Stimulated activated CD4-positive, alpha-beta T cell treated with anti-CD3 and anti-CD28 coated beads, Interleukin-1b, Interleukin-23, amount 100 ng/mL, for 24 hours (primary cell): ENCODE measurements at places on chromosomes 1 and 21.

DNA sequence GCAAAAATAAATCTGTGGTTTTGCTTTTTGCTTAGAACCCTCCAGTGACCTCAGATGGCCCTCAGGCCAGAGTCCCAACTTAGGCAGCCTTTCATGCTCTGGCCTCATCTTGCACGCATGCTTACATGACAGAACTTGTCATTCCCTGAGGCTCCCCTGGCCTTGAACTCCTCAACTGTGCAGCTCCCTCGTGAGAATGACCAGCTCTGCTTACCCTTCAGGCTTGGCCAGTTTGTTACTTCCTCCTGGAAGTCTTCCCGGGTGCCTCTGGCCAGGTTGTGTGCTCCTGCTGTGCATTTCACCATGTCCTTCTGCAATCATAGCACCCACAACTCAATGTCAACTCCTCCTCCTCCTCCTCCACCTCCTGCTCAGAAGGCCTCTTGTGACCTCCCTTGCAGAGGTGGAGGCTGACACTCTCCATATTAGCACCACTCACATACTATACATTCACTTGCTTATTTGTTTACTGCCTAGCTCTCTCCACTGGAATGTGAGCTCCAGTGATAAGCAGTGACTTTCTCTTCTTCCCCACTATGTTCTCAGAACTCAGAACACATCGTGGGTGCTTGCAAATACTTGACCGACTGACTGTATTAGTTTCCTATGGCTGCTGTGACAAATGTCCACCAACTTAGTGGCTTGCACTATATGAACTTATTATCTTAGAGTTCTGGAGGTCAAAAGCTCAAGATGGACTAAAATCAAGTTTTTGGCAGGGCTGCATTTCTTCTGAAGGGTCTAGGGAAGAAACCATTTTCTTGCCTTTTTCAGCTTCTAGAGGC lies 41.9 kb downstream of the RCSD1 start:
- DNase-seq: no peak

DNA sequence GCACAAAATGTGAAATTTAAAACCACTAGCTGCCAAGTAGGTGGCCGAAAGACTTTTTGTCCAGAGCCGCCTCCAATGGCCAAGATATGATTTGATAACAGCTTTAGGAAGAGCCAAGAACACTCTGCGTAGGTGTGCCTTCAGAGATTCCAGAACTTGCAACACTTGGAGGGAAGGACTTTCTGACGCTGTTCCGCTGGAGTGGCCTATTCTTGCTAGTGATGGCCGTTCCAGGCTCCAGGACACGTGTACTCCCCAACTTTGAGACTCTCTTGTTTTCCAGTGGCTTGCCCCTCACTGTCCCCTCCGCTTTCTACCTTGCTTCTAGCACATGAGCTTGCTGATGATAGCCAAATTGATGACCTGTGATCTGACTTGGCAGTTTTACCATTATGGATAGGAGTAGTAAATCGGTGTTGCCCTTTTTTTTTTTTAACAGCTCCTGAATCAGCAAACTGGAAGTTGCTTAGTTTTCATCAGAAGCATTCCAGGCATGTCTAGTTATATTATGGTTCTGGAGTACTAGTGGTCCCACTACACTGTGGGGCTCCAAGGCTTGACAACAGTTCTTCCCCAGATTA lies 1.0 kb downstream of the PRDX6 start:
- no peak for DNase-seq

GRCh38 chr1:38834937-38835827 lies 24.4 kb downstream of the RRAGC start:
- no peak for DNase-seq

DNA sequence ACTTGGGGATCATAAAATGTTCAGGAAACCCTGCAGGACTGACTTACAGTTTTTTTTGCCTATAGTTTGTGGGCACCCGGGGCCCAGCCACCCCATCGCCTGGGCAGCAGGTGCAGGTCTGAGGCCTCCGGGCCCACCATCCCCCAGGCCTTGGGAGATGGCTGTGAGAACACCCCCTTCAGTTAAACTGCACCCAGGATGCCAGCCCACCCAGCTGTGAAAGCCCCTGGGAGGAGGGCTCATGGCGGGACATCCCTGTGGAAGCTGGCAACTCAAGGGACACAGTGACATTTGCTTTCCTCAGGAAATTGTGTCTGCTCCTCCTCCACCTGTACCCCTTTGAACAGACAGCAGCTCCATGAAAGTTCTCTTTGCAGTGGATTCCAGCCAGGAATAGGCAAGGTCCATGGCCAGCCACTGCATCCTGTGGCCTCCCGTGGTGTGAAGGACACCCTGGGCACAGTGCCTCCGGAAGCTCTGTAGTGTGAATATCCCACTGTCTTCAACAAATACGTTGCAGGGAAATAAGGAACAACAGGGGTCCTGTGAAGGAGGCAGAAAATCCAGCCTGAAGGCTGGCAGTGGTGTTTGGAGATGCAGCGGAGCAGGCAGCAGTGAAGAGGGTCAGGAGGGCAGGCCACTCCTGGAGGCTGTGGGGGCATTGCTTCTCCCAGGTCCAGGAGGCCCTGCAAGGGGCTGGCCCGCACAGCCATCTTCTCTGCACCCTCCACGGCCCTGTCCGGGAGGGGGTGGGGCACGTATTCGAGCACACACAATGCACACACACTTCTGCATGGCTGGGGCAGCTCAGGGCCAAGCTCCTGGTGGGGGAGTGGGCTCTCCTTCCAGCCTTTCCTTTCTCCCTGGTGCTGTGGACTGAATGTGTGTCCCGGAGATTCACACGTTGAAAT lies 2.1 kb upstream of the OBSCN start:
- DNase-seq: no peak
